ENCODE measurements at places on chromosomes 6 and 20.

DNA sequence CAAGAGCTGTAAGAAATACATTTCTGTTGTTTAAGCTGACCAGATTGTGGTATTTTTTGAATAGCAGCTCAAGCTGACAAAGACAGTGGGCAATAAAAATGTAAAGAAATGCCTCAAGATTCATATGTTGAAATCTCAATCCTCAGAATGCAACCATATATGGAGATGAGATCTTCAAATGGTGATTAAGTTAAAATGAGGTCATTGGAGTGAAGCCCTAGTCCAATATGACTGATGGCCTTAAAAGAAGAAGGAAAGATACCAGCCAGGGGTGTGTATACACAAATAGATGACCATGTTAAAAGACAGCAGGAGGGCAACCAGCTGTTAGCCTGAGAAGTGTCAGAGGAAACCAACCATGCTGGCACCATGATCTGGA is 7.1 kb upstream of the DDO start:
- DNase-seq: no peak

DNA sequence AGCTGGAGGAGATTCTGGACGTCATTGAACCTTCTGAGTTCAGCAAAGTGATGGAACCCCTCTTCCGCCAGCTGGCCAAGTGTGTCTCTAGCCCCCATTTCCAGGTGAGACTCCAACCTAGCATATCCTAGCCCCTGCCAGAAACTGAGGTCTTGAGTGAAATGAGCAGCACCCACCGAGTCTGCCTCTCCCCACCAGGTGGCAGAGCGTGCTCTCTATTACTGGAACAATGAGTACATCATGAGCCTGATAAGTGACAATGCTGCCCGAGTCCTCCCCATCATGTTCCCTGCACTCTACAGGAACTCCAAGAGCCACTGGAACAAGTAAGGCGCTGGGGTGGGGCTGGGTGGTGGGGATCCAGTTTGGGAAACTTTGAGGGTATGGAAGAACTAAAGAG is 4.6 kb downstream of the MEA1 start:
- peak; percentile 41 for DNase-seq

- DNase-seq: peak; percentile 60
Measured at GRCh38 chr20:846894-847278, 13.4 kb downstream of the FAM110A start.

DNA sequence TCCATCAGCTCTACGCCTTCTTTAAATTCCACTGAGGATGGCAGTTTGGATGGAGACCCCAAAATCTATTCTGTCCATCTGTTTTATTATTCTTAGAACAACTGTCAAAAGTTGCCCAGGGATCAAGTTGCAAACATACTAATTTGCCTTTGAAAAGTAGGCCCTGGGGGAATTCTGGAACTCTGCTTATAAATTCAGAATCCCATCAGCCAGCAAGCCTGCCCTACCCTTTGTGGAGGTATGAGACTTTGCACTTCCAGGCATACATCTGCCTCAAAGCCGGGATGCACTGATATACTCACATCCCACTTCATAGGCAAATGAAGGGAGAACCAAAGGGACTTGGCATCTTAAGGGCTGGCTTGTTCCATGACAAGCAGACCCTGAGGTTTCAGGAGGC is 93.6 kb downstream of the INSM1 start:
- no peak for DNase-seq

DNA sequence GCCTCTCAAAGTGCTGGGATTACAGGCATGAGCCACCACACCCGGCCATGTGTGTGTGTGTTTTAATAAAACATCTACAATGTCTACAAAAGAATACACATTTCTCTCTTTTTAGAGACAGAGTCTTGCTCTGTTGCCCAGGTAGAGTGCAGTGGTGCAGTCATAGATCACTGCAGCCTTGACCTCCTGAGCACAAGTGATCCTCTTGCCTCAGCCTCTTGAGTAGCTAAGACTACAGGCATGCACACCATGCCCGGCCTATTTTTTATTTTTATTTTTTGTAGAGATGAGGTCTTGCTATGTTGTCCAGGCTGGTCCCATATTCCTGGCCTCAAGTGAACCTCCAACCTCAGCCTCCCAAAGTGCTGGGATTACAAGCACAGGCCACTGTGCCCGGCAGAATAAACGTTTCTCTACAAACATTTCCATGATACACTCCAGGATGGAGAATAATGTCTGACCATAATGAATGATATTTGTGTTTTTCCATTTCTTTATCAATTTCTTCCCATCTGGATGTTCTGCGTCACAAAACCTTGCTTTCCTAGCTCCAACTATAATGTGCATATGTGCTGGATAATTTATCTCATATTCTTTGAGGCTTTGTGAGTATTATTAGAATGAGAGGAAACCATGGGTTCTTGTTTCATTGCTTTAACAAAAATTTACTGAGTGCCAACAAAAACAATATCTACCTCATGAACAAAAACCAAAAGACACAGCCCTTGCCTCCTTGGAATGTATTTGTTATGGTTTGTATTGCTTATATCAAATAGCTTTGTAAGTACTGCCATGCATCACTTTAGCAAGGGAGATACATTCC is 28.6 kb upstream of the CCN2 start:
- no peak for DNase-seq

GRCh38 chr6:124963416-124963785 is 1.2 kb downstream of the RNF217 start:
- no peak for DNase-seq

GRCh38 chr6:45835721-45836437 is 179.8 kb downstream of the CLIC5 start:
- no peak for DNase-seq

DNA sequence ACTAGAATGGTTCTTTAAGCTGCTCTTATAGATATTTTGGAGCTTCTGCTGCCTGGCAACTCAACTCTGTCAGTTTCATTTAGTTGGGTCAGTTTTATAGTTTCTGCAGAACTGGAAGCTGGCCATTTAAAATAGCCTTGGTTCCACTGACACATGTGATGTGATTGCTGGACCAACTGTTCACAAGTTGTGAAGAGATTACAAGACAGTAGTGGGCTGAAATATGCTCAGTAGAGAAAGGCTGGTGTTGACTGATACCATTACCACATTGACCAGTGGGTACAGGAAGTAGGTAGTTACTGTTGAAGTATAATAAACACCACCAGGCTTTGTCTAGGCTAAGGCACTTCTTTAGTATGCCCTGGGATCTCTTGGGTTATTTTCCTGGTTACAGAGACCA is 39.0 kb downstream of the BCKDHB start:
- DNase-seq: no peak

- peak; percentile 79 for DNase-seq
Measured at GRCh38 chr6:27893836-27894807, 18.1 kb downstream of the OR2B2 start.

DNA sequence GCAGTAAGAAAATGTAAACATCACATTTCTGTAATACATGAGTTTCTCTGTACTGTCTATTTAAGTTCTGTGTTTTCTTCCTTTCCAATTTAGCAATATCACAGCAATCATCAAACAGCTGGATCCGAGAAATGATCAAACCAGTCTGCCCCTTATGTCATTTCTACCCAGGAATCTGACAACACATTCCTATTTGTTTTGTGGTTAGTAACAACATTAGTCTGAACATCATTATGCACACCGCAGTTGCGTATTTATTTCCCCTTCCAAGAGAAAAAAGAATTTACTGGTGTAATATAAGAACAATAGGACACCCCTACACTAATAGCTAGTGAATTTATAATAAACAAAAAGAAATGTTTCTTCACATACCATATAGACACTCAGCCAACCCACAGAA is 179.5 kb downstream of the BTBD9 start:
- DNase-seq: no peak

GRCh38 chr6:36273067-36273466 is 3.2 kb downstream of the PNPLA1 start:
- DNase-seq: no peak

DNA sequence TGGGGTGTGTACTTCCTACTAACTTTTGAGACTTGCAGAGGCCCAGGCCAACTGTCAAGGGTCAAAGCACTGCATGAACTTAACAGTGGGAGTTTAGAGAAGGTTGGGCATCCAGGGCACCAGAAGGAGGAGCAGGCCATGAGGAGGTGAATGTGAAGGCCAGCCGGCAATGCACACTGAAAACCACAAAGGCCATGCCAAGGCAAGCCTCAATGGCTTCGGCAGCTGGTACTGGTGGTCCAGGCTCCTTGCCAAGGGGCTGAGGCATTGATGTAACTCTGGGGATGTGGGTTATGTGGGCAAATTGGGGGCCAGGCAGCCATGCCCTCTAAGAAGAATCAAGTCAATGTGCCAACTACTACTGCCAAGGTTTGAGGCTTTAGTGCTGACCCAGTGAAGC is 222.4 kb downstream of the UNC5CL start:
- no peak for DNase-seq

DNA sequence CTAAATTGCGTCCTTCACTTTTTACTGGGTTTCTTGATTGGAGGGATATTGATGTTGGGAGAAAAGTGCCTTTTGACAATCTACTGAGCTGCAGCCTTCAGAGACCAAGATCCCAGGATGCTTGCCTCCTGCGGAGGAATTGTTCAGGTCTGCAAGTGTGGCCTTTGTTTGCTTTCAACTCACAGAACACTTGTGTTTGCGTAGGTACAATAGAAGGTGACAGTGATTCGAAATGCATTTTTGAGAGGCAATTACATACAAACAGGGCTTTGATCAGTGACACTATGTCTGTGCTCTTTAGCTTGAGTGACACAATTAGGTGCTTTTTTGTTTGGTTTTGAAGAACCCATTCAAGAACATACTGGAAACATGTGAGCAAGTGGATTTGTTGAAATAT is 600.6 kb downstream of the QKI start:
- no peak for DNase-seq

DNA sequence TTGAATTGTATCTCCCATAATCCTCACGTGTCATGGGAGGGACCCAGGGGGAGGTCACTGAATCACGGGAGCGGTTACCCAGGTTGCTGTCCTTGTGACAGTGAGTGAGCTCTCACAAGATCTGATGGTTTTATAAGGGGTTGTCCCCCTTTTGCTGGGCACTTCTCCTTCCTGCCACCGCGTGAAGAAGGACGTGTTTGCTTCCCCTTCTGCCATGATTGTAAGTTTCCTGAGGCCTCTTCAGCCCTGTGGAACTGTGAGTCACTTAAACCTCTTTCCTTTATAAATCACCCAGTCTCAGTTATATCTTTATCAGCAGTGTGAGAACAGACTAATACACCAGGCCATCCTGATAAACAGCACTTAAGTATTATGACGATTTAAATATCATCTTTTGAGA is 9.0 kb upstream of the MRGBP start:
- DNase-seq: no peak

- DNase-seq: peak; percentile 8
Measured at GRCh38 chr20:4014031-4014474, 1.3 kb downstream of the RNF24 start.

DNA sequence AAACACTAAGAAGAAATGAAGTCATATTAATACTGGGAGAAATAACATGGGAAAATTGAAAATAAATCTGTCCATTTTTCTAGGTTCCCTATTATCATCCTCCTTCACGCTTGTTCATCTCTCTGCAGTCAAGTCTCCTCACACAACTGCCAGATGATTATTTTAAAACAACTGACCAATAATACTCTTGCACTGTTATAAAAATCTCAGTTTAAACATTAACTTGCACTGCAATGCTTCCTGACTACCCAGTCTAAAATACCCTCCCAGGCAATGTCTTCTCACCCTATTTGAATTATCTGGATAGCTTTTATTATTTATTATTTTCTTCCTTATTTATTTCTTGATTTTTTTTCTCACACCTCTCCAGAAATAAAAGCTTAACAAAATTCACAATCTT is 5.7 kb downstream of the EYS start:
- no peak for DNase-seq
